Stimulated activated CD4-positive, alpha-beta T cell treated with anti-CD3 and anti-CD28 coated beads, TNF-alpha, amount 100 ng/mL, for 4 hours (primary cell): ENCODE measurements at places on chromosomes 13 and 19.

- DNase-seq: no peak
These were observed 7.1 kb upstream of the ELOF1 start for GRCh38 chr19:11566164-11566563.

DNA sequence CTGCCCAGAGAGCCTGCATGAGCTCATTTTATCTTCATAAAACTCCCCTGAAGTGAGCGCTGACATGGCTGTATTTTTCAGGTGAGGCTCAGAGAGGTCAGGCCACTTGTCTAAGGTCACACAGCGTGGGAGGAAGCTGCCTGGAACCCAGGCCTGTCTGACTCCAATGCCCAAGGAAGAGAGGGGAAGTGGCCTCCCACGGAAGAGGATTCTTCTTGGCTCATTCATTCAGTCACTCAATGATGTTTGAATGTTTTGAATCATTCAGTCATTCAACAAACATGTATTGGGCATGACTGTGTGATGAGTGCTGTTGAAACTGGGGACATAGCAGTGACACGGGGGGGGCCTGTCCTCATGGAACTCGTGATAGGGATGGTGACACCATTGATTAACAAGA lies 12.0 kb downstream of the ACTL9 start:
- DNase-seq: no peak

DNA sequence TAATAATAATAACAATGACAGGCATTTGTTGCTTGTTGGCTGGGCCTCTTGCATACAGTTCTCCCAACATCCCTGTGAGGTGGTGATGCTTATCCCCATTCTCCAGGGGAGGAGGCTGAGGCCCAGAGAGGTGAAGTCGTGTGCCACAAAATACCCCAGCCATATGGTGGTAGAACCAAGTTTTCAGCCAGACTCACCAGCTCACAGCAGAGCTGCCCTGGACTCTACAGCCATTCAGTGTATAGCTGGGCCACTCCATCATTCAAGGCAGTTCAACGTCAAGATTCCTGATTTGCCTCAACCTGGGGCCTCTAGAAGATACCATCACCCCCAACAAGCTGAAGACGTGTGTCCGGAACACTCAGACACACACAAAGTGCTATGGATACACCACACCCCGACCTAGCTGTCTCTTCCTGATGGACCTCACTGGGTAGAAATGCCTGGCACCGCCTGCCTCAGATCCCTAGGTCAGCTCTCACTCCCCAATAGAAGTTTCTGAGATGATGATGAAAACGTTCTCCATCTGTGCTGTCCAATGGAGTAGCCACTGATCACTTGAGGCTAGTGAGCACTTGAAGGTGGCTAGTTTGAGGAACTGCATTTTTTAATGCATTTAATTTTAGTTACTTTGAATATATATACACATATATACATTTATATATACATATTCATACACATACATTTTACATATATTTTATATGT lies 4.3 kb upstream of the CEACAM19 start:
- no peak for DNase-seq

DNA sequence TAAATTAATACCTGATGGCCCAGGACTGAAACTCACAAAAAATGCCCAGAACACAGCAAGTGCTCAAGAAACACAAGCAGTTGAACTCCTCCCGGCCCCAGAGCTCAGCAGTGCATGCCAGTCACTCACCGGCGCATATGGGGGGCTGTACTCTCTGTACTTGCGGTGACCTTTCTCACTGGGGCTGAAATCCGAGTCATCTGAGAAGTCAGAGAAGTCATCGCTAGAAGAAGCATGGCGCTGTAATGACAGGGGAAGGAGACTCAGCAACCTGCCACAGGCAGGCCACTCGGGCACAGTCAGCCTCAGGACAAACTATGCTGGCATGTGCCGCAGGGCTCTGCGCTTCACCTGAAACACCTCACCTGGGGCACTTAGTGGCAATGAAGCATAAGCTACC lies 19.7 kb downstream of the ZC3H4 start:
- no peak for DNase-seq

DNA sequence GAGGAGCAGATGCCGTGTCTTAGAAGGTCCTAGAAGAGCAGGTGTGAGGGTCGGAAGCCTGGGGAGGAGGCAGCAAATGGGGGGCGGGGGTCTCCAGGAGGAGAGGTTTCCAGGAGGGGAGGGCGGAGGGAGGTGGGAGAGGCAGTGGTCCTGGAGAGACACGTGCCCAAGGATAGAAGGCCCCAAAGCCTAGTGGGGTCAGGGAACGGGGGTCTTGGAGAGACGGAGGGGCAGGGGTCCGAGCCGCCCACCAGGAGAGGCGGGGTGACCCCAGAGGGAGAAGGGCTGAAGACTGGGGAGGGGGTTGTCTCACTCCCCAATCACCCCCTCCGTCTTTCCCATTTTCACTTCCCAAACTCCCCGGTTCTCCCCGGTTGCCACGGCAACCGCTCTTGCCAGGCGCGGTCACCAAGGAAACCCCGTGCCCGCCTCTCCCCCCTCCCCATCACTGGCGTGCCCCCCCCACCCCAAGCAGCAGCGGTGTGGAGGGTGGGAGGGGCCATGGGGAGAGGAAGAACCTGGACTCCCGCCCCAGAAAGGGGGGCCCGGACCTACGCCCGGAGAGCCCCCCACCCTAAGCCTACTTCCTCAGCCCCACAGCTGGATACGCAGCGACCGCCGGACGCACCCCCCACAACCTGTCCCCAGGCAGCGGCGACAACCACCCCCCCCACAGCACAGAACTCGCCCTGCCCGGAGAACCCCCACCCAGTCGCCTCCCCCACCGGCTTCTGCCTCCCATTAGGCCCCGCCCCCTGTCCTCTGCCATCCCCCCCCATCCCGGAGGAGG lies 988 bp downstream of the LRRC4B start:
- no peak for DNase-seq

GRCh38 chr19:1387684-1388636 lies 4.3 kb downstream of the NDUFS7 start:
- no peak for DNase-seq

GRCh38 chr13:50552424-50552966 lies 291.0 kb downstream of the DLEU7 start:
- DNase-seq: no peak

DNA sequence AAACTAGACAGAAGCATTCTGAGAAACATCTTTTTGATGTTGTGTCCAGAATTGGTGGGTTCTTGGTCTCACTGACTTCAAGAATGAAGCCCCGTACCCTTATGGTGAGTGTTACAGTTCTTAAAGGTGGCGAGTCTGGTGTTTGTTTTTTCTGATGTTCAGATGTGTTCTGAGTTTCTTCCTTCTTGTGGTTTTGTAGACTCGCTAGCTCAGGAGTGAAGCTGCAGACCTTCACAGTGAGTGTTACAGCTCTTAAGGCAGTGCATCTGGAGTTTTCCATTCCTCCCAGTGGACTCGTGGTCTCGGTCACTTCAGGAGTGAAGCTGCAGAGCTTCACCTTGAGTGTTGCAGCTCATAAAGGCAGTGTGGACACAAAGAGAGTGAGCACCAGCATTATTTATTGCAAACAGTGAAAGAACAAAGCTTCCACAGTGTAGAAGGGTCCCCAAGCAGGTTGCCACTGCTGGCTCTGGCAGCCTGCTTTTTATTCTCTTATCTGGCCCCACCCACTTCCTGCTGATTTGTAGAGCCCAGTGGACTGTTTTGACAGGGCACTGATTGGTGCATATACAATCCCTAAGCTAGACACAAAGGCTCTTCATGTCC lies 1820.8 kb downstream of the UQCRFS1 start:
- no peak for DNase-seq

- DNase-seq: no peak
These were observed 11.2 kb upstream of the RAB20 start for GRCh38 chr13:110572778-110573118.

- DNase-seq: no peak
These were observed 1741.5 kb downstream of the PCDH9 start for GRCh38 chr13:65488606-65489005.

GRCh38 chr13:41835871-41836270 lies 125.0 kb downstream of the VWA8 start:
- DNase-seq: no peak

DNA sequence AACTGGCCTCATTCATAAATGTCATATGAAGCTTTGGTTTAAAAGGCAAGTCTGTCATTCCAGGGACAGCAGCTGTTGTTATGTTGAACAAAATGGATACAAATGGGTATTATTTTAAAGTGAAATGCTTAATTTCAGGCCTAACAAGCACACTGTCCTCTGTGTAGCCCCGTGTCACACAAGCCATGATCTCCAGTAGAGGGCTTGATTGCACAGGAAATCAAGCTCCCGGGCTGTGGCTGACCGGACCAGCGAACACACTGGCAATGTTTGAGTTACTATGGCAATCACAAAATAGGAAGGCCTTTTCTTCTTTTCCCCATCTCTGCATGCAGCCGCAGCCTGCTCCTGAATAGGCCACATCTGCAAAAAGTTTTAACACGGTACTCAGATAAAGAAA lies 64.0 kb upstream of the GSX1 start:
- DNase-seq: no peak

DNA sequence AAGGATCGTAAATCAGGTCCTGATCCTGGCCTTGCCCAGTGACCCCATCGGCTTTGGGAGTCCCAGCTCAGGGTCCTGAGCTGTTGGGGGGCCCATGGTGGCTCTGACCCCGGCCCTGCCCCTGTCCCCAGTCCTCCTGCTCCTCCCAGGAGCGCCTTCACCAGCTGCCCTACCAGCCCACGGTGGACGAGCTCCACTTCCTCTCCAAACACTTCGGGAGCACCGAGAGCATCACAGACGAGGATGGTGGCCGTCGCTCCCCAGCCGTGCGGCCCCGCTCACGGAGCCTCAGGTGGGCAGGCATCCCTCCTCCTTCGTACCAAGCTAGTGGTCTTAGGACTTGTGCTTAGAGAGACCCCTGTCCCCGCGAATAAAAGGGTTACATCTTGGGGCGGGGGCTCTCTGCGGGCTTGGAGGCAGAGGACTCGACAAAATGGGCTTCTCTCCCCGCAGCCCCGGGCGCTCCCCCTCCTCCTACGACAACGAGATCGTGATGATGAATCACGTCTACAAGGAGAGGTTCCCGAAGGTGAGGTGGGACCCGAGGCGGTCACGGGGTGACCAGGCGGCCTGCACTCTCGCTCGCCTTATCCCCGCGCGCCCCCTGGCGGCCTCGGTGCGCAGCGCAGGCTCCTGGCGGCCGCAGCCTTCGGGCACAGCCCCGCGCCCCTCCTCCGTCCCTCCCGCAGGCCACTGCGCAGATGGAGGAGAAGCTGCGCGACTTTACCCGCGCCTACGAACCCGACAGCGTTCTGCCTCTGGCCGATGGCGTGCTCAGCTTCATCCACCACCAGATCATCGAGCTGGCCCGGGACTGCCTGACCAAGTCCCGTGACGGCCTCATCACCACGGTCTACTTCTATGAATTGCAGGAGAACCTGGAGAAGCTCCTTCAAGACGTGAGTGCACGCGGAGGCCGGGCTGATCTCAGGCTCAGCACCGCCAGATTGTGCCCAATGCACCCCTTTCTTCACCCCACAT lies 9.1 kb downstream of the MAST1 start:
- DNase-seq: peak; percentile 74

- no peak for DNase-seq
These were observed 4.8 kb upstream of the ATF5 start for GRCh38 chr19:49924004-49924880.

DNA sequence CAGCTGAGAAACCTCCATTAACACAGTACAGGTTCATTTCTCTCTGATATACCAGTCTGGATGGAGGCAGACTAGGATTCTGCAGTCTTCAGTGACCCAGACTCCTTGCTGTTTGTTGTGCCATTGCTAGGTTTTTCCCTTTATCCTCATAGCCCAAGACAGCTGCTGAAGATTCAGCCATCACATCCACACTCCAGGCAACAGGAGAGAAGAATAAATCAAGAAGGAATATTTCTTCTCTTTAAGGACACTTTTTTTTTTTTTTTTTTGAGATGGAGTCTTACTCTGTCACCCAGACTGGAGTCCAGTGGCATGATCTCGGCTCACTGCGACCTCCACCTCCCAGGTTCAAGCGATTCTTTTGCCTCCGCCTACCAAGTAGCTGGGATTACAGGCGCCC lies 14.3 kb downstream of the CLPTM1 start:
- DNase-seq: no peak

- no peak for DNase-seq
These were observed 41.2 kb downstream of the STARD13 start for GRCh38 chr13:33244210-33244906.

DNA sequence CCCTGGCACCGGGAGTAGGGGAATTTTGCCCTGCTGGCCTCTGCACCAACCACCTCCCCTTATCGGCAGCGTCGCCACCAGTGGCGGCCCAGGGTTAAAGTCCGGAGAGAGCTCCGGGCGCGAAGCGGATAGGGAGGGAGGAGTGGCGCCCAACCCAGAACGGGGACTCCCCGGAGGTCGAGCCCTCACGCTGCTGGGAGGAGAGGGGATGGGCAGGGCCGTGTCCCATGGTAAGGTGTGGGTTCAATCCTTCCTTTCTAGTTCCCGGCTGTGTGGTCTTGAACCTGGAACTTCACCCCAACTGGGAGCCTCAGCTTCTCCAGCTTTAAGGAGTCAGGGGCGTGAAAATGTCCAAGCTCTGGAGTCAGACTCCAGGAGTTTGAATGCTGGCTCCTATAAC lies 23.3 kb upstream of the BCL3 start:
- DNase-seq: no peak

- no peak for DNase-seq
These were observed 14.6 kb upstream of the USE1 start for GRCh38 chr19:17200408-17201079.

DNA sequence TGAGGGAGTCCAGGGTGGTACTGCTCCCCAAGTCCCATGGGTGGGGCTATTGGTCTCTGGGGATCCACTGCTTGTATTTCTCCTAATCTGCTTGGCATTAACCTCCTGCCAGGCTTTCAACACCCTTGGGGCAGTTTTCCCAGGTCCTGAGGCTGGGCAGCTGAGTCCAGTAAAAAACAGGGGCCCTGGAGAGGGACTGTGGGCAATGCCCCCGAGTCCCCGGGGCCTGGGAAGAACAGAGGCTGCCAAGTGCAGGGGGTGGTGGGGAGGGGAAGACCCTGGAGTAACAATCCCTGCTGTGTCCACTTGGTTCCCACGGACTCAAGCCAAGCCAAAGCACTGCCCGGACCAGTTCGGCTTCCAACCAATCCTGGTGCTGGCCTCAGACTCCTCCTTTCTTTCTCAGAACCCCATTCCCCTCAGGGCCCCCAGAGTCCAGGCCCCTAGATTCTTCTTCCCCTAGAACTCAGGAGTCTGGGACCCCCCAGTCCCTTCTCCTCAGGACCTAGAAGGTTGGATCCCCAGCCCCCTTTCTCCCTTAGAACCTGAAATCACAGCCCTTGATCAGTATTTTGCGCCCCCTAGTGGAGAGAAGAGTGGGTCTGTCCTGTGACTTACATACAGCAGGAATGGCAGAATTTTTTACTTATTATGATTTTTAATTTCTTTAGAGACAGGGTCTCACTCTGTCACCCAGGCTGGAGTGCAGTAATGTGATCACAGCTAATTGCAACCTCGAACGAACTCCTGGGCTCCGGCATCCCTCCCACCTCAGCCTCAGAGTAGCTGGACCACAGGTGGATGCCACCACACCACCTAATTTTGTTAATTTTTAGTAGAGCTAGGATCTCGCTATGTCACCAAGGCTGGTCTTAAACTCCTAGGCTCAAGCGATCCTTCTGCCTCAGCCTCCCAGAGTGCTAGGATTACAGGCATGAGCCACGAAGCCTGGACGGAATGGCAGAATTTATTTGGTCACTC lies 3.7 kb upstream of the CLPTM1 start:
- no peak for DNase-seq

- no peak for DNase-seq
These were observed 17.4 kb upstream of the SIGLEC11 start for GRCh38 chr19:49978324-49978723.
